K562 (cell line): ENCODE measurements at places on chromosomes 7 and 10.

- H3K27me3 ChIP-seq = no peaks in the 10 kb centered on the region
- H3K27ac ChIP-seq = no peak overlapping the region
- H3K4me1 ChIP-seq = peaks cover 24% of the 10 kb centered on the region; the same call in 2 of the 3 replicates
Measured at GRCh38 chr7:128450409-128450808, 5.3 kb upstream of the HILPDA start.

GRCh38 chr10:133520193-133520738, 6.9 kb upstream of the CYP2E1 start:
- no peaks in the 10 kb centered on the region; the same call in 2 of the 3 replicates for H3K4me1 ChIP-seq
- no peaks in the 10 kb centered on the region for H3K27me3 ChIP-seq

DNA sequence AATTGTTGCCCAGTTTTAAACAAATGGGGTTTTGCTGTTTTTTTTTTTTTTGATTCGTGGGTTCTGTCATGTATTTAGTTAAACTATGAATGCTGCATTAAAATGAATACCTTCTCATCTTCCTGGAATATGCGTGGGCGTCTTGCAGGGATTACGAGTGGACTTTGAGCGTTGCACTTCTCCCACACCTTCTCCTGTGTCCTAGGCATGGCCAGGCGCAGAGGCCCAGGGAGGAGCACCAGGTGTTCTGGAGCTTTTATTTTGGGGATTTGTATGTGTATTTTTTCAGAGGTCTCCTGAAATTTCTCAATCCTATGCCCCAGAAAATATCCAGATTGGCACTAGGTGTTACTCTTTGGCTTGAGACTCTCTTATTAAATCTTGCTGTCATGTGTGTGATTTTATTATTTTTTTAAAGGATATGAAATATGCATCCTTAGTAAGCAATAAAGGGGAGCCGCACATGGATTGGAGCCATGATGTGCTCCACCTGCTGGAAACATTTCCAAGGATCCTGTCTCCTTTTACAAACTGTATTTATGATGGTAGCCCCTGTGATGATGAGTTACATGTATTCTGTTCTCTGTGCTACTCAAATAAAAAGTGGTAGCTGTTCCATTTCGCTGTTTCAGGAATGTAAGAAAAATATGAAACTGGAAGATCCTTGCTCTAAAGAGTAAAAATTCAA, 482.2 kb upstream of the KLF6 start:
- H3K27ac ChIP-seq = no peak overlapping the region
- H3K4me3 ChIP-seq = no peak overlapping the region
- H3K4me1 ChIP-seq = no peaks in the 10 kb centered on the region
- no peaks in the 10 kb centered on the region for H3K36me3 ChIP-seq
- peaks cover 11% of the 10 kb centered on the region for H3K27me3 ChIP-seq

GRCh38 chr10:9709849-9710248, 1307.8 kb upstream of the CELF2 start:
- no peak for DNase-seq
- H3K27ac ChIP-seq = no peak overlapping the region
- no peaks in the 10 kb centered on the region for H3K36me3 ChIP-seq
- no peak overlapping the region for H3K4me3 ChIP-seq
- H3K27me3 ChIP-seq = no peaks in the 10 kb centered on the region

DNA sequence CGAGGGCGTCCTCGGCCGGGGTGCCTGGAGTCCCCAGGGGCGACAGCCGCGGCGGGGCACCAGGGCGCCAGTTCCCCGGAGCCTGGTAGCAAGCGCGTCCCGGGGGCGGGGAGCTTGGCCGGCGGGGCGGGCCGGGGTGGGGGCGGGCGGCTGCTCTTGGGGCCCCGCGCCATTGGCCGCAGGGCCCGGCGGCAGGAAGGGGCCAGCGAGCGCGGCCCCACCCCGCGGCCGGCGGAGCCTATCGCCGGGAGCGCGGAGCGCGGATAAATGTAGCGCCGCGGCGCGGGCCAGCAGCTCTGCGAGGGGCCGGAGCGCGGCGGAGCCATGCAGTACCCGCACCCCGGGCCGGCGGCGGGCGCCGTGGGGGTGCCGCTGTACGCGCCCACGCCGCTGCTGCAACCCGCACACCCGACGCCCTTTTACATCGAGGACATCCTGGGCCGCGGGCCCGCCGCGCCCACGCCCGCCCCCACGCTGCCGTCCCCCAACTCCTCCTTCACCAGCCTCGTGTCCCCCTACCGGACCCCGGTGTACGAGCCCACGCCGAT, at the start of gene HHEX:
HHEX (plus strand) TSS at position 293 of the 548 bp plus-strand sequence; CDS start at position 325, 32 bp downstream.
- peak; percentile 88 for DNase-seq
- peaks cover 33% of the 10 kb centered on the region for H3K4me1 ChIP-seq
- peak within 1 kb of the TSS; percentile 93 for H3K4me3 ChIP-seq
- H3K27ac ChIP-seq = peak within 1 kb of the TSS; percentile 91
- H3K27me3 ChIP-seq = no peaks in the 10 kb centered on the region

DNA sequence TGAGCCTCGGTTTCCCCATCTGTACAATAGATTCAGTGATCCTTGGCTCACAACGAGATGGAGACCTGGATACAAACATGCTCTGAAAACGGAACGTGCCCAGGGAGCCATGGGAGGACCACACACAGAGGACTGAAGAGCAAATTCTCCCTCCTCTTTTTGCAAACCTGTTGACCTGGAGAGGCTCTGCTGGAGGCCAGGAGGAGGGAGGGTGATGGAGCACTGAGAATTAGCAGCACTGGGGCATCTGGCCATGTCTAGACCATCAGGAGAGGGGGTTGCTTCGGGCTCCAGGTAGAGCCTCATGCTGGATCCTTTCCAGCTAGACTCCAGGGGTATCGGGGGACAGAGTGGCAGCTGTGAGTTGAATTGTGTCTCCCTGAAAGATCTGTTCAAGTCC, 97.4 kb upstream of the GPR26 start:
- H3K27me3 ChIP-seq = peaks cover 31% of the 10 kb centered on the region
- no peaks in the 10 kb centered on the region for H3K36me3 ChIP-seq
- H3K4me3 ChIP-seq = no peak overlapping the region

GRCh38 chr7:155832581-155832981, 20.3 kb upstream of the SHH start:
- no peaks in the 10 kb centered on the region for H3K36me3 ChIP-seq
- H3K27ac ChIP-seq = no peak overlapping the region
- no peak for DNase-seq
- H3K4me1 ChIP-seq = peaks cover 3% of the 10 kb centered on the region; the same call in 1 of the 2 replicates

DNA sequence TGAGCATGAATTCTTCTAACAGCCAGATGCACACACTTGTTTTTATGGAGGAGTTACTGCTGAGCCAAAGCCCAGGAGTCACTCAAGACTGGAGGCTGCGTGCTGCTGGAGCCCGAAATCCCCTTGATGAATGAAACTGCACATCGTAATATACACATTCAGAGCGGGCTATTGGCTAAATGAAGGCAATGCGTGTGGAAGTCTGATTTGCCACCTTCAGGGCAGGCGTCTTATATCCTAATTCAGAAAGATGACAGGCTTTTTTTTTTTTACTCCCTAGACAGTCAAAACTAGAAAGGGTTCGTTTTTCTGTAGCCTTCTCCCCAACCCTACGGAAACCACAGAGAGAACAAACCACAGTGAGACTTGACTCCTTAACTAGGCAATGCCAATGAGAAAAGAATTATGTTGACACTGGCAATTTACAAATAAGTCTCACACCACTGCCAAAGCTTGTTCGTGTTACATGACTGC, 227.2 kb upstream of the KLF14 start:
- H3K27me3 ChIP-seq = no peaks in the 10 kb centered on the region
- no peaks in the 10 kb centered on the region for H3K36me3 ChIP-seq
- DNase-seq = no peak
- H3K4me3 ChIP-seq = no peak overlapping the region
- peaks cover 22% of the 10 kb centered on the region for H3K4me1 ChIP-seq

- H3K36me3 ChIP-seq = no peaks in the 10 kb centered on the region
- peaks cover 34% of the 10 kb centered on the region for H3K27me3 ChIP-seq
Measured at GRCh38 chr7:50832744-50833143, 50.0 kb upstream of the GRB10 start.

DNA sequence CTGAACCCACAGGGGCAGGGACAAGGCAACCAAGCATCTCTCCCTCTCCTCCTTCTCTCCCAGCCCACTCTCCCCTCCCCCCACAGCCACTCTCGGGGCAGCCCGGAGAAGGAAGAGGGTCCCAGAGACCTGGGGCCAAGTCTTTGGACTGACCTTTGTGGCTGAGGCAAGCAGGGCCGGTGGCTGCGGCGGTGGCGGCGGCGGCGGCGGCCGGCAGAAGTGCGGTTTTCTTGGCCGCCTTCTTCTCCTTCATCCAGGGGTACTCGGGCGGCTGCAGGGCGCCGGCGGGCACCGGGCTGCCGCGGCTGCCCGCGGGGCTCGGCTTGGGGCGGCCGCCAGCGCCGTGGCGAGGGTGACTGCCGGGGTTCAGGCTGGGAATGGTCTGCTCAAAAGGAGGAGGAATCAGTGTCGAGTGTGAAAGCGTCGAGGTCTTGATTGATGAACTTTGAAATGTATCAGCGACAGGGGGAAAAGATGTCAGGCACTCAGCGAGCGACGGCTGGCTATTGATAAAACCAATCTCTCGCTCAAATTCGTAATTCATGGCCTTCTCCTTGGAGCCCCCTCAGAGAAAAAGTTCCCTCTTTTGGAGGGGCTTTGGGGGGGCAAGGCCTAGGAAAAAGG, 414 bp downstream of the HOXA2 start:
- DNase-seq = no peak
- H3K36me3 ChIP-seq = no peaks in the 10 kb centered on the region
- H3K4me3 ChIP-seq = no peak overlapping the region
- no peaks in the 10 kb centered on the region for H3K4me1 ChIP-seq
- no peak overlapping the region for H3K27ac ChIP-seq

- H3K27me3 ChIP-seq = no peaks in the 10 kb centered on the region
- peaks cover 31% of the 10 kb centered on the region for H3K4me1 ChIP-seq
- peaks cover 33% of the 10 kb centered on the region; the same call in 2 of the 3 replicates for H3K36me3 ChIP-seq
- peak; percentile 31 for DNase-seq
Measured at GRCh38 chr10:32054094-32054493, 2.1 kb downstream of the KIF5B start.

DNA sequence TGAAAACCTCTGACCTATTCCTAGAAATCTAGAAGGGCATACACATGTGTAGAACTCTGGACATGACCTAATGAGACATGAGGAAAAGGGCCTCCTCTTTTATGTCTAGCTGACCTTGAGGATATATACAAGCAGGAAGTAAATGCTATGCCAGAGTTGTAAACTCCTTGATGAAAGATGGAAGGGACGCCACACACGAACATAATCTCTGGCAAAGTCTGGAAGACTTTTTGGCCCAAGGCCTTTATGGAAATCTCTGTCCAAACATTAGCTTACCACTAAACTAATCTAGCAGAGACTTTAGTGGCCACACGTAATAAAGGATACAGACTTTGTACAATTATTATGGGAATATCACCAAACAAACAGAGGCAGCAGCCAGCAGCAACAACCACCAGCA, 138.1 kb upstream of the THSD7A start:
- no peak overlapping the region for H3K27ac ChIP-seq
- H3K4me3 ChIP-seq = no peak overlapping the region
- no peak for DNase-seq
- no peaks in the 10 kb centered on the region for H3K36me3 ChIP-seq
- no peaks in the 10 kb centered on the region for H3K27me3 ChIP-seq
- H3K4me1 ChIP-seq = no peaks in the 10 kb centered on the region

GRCh38 chr7:82631998-82632397, 188.4 kb upstream of the CACNA2D1 start:
- no peak for DNase-seq
- H3K27ac ChIP-seq = no peak overlapping the region
- H3K4me1 ChIP-seq = no peaks in the 10 kb centered on the region
- no peaks in the 10 kb centered on the region for H3K27me3 ChIP-seq

DNA sequence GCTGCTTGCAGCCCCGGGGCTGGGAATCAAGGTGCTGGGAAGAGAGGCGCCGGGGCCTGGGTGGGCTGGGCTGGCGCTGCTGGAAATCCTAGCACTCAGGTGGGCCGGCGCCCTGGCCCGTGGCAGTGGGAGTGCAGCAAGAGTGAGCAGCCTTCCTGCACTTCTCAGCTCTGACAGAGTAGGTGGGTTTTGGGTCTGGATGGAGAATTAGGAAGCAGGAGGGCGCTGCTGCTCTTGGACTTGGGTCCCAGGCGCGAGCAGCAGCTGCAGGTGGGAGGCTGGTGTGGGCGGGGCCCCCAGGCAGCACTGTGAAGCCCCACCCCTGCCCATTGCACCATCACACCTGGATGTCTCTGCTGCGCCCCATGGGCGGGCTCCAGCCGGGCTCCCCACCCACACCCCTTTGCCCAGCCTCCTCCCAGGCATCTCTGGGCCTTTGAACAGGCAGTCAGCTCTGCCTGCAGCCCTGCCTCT, 6.0 kb downstream of the BRI3 start:
- no peak overlapping the region for H3K27ac ChIP-seq
- H3K27me3 ChIP-seq = no peaks in the 10 kb centered on the region
- peaks cover 63% of the 10 kb centered on the region for H3K4me1 ChIP-seq
- H3K36me3 ChIP-seq = peaks cover 38% of the 10 kb centered on the region; the same call in 2 of the 3 replicates

DNA sequence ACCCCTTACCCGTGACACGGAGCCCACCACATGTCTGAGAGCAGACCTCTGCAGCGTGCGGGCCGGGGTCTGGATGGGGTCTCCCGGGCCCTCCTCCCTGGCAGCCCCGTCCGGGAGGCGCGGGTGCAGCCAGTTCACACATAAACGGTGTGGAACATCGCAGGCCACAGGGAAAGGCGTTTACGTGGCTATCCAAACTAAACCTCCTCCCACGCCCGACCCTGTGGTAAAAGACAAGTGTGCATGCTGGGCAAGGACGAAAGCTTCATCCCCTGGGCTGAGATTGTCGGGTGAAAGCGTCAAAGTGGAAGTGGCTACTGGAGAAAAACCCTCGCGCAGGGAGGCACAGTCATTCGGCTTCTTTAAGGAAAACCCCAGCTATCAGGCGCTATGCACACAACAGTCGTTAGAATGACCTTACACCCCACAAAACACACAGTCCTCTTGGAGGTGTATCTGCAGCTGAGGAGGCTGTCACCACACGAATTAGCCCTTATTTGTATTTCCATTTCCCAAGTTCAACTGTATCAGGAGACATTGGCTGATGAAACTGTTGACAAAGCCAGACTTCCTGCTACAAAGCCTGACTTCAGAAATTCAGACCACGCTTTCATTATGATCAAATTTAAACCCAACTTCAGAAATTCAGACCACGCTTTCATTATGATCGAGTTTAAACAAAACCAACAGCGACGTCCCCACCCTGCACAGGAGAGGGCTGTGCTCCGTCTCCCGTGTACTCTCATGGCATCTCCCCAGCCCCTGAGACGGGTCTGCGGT, 15.3 kb downstream of the GPER1 start:
- peaks cover 32% of the 10 kb centered on the region; the same call in 1 of the 2 replicates for H3K4me1 ChIP-seq
- DNase-seq = no peak
- H3K4me3 ChIP-seq = no peak overlapping the region
- no peak overlapping the region for H3K27ac ChIP-seq
- no peaks in the 10 kb centered on the region; the same call in 2 of the 3 replicates for H3K36me3 ChIP-seq
- H3K27me3 ChIP-seq = no peaks in the 10 kb centered on the region

DNA sequence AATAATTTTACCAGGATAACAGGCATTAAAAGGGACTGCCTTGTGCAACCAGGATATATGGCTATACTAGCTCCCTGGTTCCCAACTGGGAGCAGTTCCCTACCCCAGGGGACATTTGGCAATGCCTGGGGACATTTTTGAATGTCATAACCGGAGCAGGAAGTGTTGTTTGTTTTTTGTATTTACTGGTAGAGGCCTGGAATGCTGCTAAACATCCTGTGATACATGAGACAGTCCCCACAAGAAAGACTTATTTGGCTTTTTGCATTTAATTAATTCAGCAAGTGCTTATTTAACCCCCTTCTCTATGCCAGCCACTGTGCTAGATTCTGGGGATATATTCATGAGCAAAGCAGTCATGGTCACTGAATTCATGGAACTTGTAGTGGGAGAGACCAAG, 181.2 kb downstream of the BBS9 start:
- no peaks in the 10 kb centered on the region for H3K4me1 ChIP-seq
- H3K27ac ChIP-seq = no peak overlapping the region
- H3K4me3 ChIP-seq = no peak overlapping the region
- DNase-seq = no peak
- H3K36me3 ChIP-seq = no peaks in the 10 kb centered on the region

- no peaks in the 10 kb centered on the region for H3K27me3 ChIP-seq
- H3K27ac ChIP-seq = no peak overlapping the region
- no peak overlapping the region for H3K4me3 ChIP-seq
Measured at GRCh38 chr10:33497338-33497737, 162.9 kb upstream of the NRP1 start.
